Glomerular endothelial cell (primary cell): ENCODE measurements at places on chromosomes 6 and 20. TPM values are rescaled to one million over a fixed set of nuclear protein-coding genes. Genes with fewer than 3 reads are reported as not detected.

- DNase-seq = no peak
These were observed 9.5 kb downstream of the DDX27 start for GRCh38 chr20:49228676-49229075.

The C6orf15 gene
- total RNA-seq = not detected in 2 replicates

The ZNF451 gene
- 32.5 and 40.0 TPM in 2 replicates for total RNA-seq

The L3MBTL3 gene
- 14.8 and 21.1 TPM in 2 replicates for total RNA-seq

DNA sequence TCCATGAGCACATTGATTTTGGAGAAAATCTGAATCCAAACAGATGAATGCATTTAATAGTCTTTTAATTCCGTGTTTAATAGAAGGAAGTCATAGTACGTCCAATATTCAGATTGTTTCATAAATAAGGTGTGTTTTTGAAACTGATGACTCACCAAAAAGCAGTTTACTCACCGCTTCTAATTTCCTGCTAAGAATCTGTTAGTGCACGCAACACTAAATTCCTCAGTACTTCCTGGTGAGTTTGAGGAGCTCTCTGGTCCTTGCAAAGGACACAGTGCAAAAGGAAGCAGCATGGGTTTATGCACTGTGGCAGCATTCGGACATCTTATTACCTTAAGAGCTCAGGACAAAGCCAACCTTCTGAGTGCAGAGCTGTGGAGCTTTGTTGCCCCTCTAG, 2.3 kb upstream of the ADGRF1 start:
- DNase-seq = peak; percentile 61

DNA sequence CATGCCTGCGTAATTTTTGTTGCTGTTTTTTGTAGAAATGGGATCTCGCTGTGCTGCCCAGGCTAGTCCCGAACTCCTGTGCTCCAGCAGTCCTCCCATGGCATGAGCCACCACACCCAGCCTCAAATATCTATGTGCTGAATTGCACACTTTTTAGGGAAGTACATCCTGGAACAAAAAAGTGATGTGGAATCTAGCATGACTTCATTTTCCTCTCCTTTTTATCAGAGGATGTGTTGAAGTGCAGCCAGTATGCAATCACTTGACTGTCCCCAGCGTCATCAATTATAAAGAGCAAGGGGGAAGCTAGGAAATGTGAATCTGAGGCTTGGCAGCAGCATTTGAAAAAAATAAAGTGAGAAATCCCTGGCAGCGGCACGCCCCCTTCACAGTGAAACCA, 6.4 kb upstream of the EXOC2 start:
- no peak for DNase-seq

DNA sequence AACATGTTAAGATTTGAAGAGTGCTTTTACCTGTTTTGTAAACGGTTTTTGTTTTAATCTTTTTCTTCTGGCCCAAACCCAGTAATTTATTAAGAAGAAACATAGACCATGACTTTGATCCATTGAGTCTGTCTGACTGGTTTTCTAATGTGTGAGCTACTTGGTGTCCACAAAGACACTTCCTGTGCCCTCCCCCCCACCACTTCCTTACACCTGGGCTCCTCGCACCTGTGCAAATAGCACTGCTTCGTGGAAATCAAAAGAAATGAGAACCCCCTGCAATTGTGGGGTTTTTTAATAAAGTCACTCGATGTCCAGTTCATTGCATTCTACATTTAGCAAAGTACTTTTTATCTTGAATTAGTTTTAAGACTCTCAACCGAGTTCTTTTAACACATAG, 65.5 kb downstream of the SMOC2 start:
- DNase-seq = no peak

- DNase-seq = no peak
These were observed 39.3 kb downstream of the BAK1 start for GRCh38 chr6:33540768-33541167.

The LTB gene
- 16.5 and 41.8 TPM in 2 replicates for total RNA-seq

- DNase-seq = no peak
These were observed 181.0 kb downstream of the ZNF217 start for GRCh38 chr20:53412577-53413185.

GRCh38 chr6:157206359-157206815, 116.9 kb downstream of the TMEM242 start:
- no peak for DNase-seq

The SHLD1 gene
- total RNA-seq = 2.7 and 4.4 TPM in 2 replicates

The TGM6 gene
- not detected in 2 replicates for total RNA-seq

The DDO gene
- 0.53 and 2.0 TPM in 2 replicates for total RNA-seq

- DNase-seq = no peak
These were observed 200.3 kb upstream of the FAM83B start for GRCh38 chr6:54646069-54646950.

- no peak for DNase-seq
These were observed 350 bp downstream of the HELZ2 start for GRCh38 chr20:63573647-63574131.

DNA sequence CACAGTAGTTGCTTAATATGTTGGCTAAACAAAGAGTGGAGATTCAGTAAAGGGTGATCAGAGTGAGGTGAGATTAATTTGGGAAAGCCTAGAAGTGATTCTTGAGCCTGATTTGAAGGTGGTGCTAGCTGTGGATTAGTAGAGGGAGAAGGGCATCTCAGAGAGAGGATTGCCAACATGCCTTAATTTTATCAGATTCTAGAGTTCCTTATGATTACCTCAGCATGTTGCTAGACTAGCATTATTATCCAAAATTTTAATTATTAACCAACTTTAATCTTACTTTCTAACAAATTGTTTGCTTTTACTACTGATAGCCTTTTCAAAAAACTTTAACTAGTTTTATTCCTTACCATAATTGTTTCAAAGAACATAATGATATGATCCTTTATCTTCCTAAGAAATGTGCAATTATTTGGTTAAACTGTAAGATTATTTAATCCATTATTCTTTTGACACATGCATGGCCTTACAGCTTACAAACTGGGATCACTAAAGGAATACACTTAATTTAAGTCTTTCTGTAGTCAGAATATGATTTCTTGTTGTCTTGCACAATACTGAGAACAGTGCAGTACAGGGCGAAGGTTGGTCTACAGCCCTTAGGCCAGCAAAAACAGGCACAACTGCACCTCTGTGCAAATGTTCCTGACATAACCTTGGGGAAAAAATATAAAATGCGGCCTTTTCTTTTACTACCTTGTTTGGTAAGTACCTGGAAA, 88.9 kb downstream of the SLC16A10 start:
- DNase-seq = no peak

GRCh38 chr6:70413992-70414494, 735 bp downstream of the FAM135A start:
- DNase-seq = no peak

The HAO1 gene
- total RNA-seq = not detected in 2 replicates

The SLC29A1 gene
- 185 and 208 TPM in 2 replicates for total RNA-seq

The BPIFB1 gene
- total RNA-seq = not detected in 2 replicates

The SPTLC3 gene
- total RNA-seq = 0.15 and 0.64 TPM in 2 replicates

The NOX3 gene
- not detected in 2 replicates for total RNA-seq

The POPDC3 gene
- 5.0 and 9.7 TPM in 2 replicates for total RNA-seq

- no peak for DNase-seq
These were observed 28.1 kb upstream of the TXNDC5 start for GRCh38 chr6:7938562-7939183.

The LY6G6F gene
- not detected in 2 replicates for total RNA-seq

DNA sequence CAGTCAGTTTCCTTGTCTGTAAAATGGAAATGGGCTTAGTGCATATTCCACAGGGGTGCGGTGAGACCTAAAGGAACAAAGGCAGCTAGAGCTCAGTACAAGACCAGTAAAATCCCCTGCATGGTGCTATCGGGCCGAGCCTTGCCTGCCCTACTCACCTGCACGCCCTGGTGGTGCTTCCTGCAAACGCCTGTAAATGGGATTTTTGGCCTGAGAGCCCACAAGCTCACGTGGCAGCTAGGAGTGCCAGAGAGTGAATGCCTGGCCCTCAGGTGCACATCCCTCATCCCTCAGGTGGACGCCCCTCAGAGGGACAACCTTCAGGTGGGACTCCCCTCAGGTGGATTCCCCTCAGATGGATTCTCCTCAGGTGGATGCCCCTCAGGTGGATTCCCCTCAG, 48.0 kb upstream of the VSX1 start:
- no peak for DNase-seq

DNA sequence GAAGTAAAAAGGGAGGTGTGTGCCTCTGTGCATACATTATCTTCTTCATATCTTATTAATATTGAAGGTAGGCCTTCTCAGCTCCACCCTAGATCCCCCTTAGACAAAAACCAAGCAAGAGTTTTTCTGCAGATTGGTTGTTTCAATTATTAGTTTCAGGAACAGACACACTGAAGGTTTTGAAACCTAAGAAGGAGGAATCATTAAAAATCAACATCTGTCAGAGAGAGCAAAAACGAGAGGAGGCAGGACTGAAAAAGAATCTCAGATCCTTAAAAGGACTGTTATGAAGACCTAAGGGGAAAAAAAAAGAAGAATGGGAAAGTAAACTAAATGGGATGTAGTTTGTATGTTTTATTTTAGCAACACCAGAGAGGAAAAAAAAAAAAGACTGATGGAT, 560.8 kb upstream of the JAG1 start:
- no peak for DNase-seq

- DNase-seq = no peak
These were observed 43.1 kb upstream of the SNX9 start for GRCh38 chr6:157779705-157780604.

The C20orf202 gene
- not detected in 2 replicates for total RNA-seq

The MMUT gene
- total RNA-seq = 8.2 and 9.0 TPM in 2 replicates

- DNase-seq = no peak
These were observed 28.3 kb downstream of the NSFL1C start for GRCh38 chr20:1438361-1438760.

- DNase-seq = no peak
These were observed 411.7 kb downstream of the UTRN start for GRCh38 chr6:144696610-144697368.

DNA sequence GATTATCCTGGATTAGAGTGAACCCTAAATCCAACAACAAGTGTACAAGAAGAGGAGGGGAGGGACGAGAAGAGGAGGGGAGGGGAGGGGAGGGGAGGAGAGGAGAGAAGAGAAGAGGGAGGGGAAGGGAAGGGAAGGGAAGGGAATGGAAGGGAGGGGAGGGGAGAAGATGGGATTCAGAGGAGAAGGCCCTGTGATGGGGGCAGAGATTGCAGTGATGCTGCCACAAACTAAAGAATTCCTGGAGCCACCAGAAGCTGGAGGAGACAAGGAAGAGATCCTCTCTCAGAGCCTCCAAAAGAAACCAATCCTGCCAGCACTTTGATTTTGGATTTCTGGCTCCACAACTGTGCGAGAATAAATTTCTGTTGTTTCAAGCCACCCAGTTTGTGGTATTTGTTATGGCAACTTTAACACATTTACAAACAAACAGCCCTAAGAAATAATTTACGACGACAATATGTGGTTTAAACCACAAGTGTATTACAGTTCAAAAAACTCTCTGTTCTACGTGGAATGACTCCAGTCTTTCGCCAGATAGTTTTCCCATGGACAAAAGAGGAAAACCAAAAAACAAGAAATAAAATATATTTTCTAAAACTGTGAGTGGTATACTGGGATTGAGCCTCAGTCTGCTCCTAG, 235.4 kb downstream of the HDGFL1 start:
- no peak for DNase-seq

The OR2B6 gene
- not detected in 2 replicates for total RNA-seq

GRCh38 chr6:119267126-119267905, 82.2 kb downstream of the MAN1A1 start:
- DNase-seq = no peak

GRCh38 chr6:169938262-169938701, 186.9 kb downstream of the ERMARD start:
- no peak for DNase-seq

GRCh38 chr20:15251171-15251570, 913.8 kb upstream of the FLRT3 start:
- DNase-seq = no peak

DNA sequence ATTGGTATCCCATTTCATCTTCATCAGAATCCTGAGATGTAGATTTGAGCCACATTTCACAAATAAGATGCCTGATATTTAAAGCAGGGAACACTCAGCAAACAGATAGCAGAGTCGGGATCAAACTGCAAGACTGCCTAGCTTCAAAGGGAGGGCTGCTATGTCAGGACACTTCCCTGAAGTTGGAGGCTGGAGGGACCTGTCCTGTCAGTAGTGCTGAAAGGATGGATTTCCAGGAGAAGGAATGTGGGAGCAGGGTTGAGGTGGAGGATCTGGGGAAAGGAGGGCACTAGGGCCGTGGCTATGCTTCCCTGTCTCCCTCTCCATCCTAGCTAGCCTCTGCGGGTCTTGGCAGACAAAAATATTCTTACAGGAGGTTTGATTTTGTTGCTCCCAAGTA, 32.2 kb downstream of the COX4I2 start:
- no peak for DNase-seq

The C20orf144 gene
- total RNA-seq = not detected in 2 replicates

DNA sequence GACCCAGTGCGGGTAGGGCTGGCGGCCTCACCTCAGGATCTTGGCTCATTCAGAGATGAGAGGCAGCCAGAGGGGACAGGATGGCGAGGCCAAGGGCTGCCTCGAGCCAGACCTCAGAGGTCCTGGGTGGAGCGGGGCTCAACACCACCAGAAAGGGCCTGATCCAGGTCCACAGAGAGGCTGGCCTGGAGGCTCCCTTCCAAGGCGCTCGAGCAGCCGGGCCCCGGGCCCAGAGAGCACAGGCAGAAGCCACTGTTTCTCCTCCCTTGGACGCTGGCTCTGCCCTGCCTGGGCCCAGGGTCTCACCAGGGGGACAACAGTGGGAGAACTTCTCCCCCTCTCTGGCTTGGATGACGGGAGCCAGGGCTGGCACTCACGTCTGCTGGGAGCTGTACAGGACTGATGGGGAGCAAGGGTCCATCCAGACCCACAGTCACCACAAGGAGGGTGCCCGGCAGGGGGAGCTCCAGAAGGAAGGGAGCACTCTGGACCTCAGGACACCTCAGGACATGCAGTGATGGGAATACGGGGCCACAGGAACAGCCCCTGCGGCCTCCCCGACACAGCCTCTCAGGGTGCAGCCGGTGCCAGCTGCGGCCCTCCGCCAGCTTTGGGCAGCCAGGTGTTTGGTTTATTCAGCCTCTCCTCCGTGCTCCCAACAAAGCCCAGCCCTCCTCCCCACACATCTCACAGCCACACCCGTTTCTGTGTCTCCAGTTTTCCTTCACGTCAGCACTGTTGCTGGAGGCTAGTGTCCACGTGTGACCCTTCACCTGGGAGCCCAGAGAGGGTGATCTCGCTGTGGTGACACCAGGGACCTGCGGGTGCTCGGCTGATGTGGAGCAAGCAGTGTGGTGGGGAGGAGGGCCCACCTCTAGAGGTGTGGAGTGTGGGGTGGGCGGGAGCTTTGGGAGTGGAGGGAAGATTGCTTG, 8.7 kb downstream of the RPS21 start:
- DNase-seq = no peak

DNA sequence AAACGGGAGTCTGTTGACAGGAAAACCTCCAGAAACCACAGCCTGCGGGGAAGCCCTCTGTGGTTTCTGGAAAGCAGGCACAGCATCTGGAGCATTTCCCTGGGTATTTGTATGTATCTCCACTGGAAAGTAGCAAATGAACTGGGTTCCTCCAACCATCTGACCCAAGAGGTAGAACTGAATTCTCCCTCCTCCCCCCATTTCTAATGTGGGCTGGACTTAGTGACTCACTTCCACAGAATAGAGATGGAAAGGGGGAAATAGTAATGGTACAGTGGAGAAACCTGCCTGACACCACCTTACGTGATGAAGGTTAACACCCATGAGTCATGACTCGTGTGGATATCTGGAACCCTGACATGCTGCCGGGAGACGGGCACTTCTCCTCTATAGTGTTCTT, 51.9 kb upstream of the XRN2 start:
- no peak for DNase-seq

GRCh38 chr6:139762587-139763031, 388.2 kb upstream of the CITED2 start:
- no peak for DNase-seq
